ENCODE measurements at places on chromosomes 6 and 20.

DNA sequence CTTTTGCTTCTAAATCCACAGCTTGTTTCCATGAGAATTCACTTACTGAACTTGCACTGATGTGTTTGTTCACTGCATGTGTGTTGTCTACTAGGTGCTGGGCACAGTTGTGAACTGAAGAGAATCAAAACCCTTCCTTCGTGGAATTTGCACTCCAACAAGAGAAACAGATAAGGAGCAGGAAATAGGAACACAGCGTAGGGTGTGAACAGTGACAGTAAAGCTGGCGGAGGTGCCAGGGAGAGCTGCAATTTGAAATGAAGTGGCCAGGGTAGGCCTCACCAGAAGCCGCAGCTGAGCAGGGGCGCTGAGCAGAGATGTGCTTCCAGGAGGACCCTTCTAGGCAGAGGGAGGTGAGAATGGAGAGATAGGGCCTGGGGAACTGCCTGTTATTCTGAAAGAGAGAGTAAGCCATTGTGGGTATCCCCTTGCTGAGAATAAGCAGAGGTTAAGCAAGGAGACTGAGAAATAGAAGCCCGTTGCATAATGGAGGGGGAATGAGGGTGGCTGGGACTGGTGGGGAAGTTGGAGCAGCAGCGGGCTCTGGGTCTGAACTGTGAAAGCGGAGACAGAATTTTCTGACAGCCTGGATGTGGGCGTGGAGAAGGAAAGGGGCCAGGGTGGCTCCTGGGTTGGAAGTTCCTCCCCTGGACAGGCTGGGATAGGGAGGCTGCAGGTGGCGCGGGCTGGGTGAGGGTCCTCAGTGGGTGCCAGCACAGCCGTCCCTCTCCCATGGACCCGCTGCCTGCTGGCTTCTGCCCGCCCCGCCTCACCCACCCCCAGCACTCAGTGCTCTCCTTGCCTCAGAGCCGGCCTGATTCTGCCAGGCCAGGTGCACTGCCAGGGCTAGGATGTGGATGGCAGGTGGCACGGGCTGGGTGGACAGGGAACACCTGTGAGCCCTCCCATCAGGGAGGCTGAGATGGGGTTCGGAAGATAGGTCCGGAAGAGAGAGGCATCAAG is 114.7 kb upstream of the AFDN start:
- DNase-seq: no peak

GRCh38 chr6:22940581-22941290 is 371.4 kb downstream of the HDGFL1 start:
- peak; percentile 16 for DNase-seq

GRCh38 chr6:144029452-144029851 is 21.4 kb upstream of the PLAGL1 start:
- DNase-seq: no peak

- DNase-seq: peak; percentile 14
Observed at GRCh38 chr6:144957236-144957937, 672.3 kb downstream of the UTRN start.

DNA sequence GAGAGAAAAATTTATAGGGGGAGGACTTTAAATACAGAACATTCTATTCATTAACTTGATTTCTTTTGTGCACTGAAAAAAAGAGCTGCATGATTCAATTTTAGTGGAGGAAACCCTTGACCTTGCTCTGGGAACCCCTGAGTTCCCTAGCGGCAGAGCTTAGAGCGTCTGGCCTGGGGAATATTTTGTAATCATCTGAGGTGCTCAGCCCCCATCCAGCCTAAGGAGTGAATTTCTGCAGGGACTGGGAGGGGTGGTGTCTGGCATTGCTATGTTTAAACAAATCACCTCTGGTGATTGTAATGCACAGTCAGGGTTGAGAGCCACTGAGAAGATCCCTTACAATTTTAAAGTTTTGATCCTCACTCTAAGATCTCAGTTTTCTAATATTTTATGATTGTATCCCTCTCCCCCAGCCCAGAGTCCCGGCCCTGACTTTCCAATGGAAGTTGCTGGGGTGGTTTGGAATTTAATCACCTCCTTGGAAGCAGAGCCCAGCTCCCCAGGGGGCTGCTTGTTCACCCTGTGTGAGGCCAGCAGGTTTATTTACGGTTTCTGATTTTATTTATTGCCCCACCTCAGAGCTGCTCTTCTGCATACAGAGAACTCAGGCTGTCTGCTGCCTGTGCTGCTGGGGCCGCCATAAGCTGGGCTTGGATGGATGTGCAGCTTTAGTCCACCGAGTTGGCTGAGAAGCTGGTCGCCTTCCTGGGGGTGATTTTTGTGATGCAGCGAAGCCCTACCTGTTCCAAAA is 263.1 kb downstream of the LRFN2 start:
- DNase-seq: no peak

DNA sequence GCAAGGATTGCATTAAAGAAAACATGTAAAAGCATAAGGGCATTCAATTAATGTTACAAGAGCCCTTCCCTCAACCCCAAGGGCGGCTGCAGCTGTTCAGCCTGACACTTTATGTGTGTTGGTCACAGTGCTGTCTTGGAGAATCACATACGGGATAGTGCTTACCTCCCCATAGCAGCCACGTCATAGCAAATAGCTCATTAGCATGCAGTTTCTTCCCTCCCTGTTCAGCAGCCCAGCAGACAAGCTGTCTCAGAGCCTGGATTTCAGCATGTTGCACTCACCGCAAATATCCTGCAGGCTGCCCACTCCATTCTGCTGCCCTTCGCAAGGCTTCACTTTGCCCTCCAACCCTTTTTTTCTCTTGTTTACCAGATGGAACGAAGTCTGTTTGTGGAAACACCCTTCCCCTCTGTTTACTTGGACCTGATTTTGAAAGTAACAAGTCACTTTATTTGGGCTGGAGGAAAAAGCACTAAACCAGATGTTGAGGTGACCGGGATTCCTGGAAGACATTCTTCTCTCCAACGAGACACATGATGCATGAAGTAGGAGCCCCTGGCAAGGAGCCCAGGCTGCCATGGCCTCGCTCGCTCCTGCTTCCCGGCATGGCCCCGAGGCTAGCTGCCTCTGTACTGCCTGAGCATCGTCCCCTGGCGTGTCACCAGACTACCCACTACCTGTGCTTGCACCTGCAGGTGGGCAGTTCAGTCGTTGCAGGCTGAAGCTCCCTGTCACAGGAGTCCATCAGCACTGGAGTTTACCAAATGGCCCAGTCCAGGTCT is 151.6 kb upstream of the GMDS start:
- DNase-seq: peak; percentile 37

DNA sequence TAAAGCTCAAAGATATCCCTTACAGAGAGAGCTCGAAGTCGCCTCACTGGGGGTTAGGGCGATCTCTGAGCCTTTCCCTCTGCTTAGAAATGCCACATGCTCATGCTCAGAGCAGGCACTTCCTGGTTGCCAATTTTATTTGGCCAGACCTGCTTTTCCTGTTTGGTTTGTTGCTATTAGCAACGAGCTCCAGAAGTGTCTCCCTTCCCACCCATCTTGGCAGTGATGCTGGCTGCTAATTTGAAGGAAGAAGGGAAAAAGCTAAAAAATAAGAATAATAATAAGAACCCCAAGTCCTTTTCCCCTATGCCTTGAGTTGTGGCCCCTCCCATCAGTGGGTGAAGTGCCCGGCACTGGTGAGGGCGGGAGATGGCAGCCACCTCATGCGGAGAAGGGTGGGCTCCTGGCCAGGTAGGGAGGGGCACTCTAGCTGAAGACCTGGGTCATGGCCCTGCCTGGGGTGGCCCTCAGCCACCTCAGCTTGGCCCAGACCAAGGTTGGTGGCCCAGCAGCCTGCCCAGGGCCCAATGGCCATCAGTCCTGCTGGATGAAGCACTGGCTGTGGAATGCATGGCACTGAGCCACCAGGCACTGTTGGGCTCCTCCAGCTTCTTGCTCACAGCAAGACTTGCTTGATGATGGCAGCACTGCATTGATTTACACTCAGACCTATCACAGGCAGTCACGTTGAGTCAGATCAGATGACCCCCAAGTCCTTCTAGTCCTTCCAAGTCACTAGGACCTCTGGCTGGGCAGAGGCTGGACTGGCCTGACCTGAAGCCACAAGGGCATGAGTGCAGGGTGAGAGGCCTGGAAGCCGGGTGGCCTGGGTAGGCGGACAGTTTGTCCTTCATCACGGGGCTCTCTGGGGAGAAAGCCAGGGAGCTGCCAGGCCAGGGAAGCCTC is 79.0 kb downstream of the SYNJ2 start:
- DNase-seq: peak; percentile 90

DNA sequence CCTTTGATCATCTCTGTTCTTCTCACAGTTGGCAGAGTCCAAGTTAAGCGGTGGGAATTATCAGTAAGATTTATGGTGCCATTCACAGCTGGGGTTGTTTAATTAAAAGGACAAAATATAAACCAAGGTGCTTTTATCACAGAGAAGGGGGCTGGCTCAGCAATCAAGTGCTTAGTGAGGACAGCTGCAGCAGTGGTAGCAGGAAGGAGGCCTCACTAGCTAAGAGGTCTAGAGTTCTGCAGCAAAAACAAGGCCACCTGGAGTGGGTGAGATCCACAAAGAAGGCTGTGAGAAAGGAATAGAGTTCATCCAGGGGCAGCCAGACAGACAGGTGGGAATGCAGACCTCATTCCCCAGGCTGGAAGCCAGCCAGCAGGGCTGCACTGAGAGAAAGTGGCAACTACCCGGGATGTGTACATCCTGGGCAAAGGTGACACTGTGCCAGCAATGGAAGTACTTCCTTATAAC is 37.1 kb downstream of the PIGU start:
- DNase-seq: peak; percentile 10

GRCh38 chr20:56851552-56851951 is 222.4 kb downstream of the TFAP2C start:
- DNase-seq: no peak

DNA sequence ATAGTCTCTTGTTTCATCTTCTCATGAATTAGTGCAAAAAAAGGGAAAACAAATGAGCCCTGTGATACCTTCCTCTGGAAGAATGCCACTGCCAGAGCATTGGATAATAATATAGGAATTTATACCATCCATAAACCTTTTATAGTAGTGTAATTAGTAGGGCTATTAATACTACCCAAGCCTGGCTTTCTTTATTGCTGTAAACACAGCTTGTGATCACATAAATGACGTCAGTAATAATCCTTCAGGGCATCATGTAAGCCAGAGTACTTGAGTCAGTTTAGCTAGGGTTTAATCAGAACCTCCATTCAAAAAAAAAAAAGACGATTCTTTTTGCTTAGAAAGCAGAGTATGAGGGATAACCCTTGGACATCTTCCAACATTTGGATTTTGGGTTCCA is 264.8 kb downstream of the SLC35F1 start:
- no peak for DNase-seq

- no peak for DNase-seq
Observed at GRCh38 chr6:72374172-72374571, 247.7 kb upstream of the KCNQ5 start.

- DNase-seq: no peak
Observed at GRCh38 chr20:46123482-46124245, 5.5 kb downstream of the CD40 start.

DNA sequence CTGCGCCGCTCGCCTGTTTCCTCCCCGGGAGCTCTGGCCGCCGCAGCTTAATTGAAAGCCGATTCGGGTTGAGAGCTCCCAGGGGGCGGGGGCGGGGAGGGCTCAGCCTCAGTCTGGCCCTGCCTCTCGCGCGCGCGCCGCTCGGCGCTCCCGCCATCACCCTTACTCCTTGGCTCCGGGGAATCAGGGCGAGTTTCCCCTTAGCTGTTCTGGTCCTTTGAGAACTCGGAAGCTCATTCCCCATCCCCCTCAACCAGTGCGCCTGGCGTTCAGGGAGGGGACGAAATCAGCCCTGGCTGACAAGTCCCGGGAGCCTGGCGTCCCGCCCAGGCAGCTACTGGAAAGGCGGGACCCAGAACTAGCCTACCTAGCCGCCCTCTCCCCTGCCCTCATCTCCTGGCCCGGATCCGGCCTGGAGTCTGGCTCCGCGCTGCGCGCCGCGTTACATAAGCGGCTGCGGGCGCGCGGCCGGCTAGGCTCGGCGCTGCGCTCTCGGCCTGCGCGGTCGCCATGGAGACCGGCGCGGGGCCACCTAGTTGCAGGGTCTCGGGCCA is 2.8 kb downstream of the SLC12A5 start:
- no peak for DNase-seq

- DNase-seq: no peak
Observed at GRCh38 chr20:44442298-44443070, 33.2 kb upstream of the TTPAL start.

DNA sequence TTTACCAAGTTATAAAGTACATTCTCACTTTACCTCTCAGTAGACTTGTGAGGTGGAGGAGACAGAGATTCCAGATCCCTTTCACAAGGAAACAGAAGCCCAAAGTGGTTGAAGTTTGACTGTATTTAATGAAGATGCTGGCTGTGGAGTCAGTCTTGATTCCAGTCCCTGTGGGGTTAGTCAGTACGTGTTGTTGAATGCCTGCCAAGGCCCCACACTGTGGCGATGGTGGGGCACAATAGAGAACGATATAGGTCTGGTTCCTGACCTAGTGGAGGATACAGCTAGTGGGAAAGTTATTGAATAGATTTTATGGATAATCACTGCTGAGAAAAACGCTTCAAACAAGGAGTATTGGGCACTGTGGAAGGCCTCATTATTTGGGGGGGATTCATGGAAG is 71.4 kb downstream of the LRRC1 start:
- DNase-seq: no peak

DNA sequence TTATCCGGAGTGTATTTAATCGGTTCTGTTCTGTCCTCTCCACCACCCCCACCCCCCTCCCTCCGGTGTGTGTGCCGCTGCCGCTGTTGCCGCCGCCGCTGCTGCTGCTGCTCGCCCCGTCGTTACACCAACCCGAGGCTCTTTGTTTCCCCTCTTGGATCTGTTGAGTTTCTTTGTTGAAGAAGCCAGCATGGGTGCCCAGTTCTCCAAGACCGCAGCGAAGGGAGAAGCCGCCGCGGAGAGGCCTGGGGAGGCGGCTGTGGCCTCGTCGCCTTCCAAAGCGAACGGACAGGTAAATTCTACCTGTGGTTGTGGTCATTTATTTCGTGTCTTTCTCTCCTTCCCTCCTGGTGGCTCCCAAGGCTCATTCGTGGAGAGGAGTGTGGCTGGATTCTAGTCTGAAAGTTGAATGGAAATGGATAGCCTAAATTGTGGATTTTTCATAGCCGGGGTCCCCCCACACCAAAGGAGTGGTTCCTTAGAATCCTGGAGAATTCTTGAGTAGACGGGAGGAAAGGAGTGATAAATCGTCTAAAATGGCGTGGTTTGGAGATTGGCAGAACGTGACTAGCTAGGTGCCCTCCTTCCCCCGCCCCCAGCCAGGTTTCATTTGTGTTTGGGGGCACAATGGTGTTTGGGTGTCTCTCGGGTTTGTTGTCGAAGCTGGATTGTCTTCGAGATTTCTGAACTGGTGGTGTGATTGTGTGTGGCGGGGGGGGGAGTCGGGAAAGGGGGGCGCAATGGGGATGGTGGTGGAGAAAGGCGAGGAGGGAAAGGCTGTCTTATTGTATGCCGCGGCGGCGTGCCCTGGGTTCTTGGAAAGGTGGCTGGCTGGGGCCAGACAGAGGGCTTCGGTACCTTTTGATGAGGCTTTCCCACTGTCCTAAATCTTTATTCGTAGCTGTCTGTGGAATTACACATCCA is 673 bp downstream of the MARCKS start:
- DNase-seq: peak; percentile 60

GRCh38 chr6:158852312-158853071 is 33.3 kb upstream of the EZR start:
- no peak for DNase-seq
